ENCODE measurements at places on chromosomes 1 and 21.

DNA sequence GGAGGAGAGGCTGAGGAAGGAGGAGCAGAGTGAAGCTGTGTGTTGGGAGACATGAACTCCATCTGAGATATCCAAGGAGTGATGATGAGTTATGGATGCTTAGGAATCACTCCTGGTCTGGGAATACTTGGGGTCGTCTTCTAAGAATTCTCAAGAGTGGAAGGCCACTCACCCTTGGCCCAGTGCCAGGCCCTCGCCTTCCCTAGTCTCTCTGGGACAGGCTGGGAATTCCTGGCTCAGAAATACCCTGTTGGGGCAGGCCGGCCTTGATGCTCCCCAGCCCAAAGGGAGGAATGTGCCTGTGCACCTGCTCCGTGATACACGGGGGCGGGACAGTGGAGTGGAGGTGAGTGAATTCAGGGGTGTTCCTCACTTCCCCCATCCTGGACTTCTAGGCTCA, 12.6 kb upstream of the LMNA start:
- DNase-seq, result no peak

DNA sequence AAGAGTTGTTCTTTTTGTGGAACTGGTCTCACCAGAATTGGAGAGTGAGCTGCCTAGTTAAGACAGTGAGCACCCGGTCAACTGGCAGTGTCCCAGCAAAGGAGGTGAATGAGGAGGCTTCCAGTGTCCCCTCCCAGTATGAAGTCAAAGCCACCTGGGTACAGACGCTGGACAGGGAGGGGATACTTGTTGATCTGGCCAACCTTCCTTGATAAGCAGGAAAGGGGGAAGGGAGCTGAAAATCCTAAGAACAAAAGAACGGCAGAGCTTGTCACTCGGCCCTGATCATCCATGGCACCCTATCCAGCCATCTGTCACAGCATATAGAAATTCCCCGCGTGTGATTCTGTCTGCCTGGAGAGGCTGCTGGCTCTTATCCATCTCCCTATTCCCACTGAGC, 91.5 kb downstream of the SSBP3 start:
- DNase-seq, result no peak

GRCh38 chr1:64934878-64935275, 31.5 kb downstream of the JAK1 start:
- DNase-seq, result no peak

- DNase-seq, result peak; percentile 4
These were observed 100.0 kb upstream of the SERTAD4 start for GRCh38 chr1:210132582-210132981.

DNA sequence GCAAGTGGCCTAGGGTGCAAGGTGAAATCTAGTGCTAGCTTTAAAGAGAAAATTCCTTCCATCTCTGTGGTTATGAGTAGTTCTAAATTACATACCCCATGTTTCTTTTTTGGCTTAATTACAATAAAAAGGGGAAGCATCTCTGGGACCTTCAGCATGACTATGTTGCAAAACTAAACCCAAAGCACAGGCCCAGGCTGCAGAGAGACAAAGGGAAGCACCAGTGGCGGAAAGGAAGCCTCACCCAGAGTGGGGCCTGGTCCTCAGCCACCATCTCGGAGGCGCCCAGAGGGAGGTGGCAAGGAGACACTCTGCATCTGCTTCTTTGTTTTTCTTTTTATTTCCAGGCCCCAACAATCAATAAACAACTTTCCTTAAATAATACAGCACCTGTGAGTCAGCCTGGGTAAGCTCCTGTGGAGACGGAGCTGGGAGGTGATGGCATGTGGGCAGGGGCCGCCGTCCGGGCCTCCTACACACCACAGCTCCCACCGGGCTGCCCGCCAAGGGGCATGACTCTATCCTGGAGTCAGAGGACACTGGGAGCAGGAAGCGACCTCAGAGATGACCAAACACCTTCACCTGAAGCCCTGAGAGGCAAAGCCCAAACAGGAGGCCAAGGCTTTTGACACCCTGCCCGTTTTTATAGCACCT, 21.7 kb downstream of the ITPKB start:
- peak; percentile 63 for DNase-seq

GRCh38 chr1:68269637-68270430, 37.5 kb upstream of the WLS start:
- DNase-seq, result peak; percentile 74

DNA sequence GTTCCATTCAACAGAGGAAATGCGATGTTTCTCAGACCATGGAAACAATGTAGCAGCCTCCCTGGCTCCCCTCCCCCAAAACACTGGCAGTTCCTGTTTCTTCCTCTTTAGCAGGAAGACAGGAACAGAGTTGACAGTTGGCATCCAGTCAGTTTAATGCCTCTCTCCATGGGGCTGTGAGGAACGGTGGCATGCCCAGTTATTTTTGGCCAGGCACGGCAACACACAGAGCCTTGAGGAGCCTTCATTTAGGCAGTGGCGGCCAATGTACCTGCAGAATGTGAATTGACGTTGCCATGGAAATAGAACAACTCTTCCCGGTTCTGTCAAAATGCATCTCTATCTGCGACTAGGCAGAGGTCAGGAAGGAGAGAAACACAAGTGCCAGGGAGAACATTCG, 330.6 kb downstream of the DSCAM start:
- no peak for DNase-seq

DNA sequence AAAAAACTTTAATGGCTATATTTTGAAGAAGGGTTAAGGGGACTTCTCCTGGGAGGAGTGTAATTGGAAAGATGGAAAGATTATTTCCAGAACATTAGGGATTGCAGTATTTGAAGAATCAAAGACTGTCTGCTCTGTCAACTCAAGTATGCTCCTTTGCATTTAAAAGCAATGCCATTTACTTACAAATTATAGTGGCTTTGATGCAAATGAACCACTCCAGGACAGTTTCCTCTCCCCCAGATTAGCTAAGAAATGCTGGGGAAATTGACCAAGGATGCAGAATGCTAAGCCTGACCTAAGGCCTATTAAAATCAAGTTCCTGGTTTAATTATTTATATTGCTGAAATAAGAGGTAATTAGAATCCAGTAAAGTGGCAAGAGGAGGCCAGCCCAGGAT, 110.5 kb upstream of the CAMK1G start:
- no peak for DNase-seq

- DNase-seq, result no peak
These were observed 82.1 kb downstream of the TTC3 start for GRCh38 chr21:37155186-37155585.

- peak; percentile 3 for DNase-seq
These were observed 960 bp downstream of the RCAN1 start for GRCh38 chr21:34613679-34614627.

DNA sequence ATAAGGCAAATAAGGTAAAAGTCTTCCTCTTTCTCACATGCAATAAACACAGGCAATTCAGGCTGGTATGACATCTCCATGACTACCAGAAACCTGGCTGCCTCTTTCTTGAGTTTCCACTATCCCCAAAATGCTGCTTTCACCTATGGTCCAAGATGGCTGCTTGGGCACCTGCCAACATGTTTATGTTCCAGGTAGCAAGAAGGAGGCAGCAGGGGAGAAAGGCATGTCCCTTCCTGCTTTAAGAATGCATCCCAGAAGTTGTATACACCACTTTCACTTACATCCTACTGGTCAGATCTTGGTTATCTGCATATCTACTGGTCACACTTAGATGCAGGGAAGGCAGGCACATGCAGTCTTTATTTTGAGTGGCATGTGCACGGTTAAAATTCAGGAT, 19.4 kb upstream of the ACOT11 start:
- no peak for DNase-seq

GRCh38 chr1:48492392-48492791, 20.4 kb upstream of the SPATA6 start:
- no peak for DNase-seq

DNA sequence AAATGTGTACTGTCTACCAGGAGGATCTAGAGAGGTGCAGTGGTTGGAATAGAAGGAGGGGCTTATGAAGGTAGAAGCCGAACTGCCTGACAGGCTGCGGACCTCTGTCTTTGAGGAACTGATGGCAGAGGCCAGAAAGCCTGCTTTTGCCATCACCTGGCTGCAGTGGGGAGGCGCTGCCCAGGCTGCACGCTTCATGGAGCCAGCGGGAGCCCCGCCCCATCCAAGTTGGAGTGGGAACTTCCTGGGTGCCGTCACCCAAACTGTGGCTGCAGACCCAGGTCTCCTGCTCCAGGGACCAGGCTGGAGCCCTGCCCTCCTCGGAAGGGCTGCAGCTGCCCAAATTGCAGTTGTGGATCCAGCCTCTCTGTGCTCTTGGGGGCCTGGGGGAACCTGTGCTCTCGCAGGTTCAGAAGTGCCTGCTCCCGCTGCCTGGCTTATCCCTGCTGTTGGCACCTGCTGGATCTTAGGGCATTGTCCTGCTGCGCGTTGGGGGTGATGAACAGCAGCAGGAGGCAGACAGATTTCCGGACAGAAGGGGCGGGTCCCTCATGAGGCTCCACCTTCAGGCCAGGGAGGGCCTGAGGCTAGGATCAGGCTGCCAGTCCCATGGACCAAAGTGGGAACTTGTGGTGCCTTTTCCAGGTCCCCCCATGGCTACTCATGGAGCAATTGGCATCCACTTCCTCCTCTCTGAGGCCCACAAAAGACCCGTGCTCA, 118.0 kb upstream of the PLPPR4 start:
- no peak for DNase-seq

DNA sequence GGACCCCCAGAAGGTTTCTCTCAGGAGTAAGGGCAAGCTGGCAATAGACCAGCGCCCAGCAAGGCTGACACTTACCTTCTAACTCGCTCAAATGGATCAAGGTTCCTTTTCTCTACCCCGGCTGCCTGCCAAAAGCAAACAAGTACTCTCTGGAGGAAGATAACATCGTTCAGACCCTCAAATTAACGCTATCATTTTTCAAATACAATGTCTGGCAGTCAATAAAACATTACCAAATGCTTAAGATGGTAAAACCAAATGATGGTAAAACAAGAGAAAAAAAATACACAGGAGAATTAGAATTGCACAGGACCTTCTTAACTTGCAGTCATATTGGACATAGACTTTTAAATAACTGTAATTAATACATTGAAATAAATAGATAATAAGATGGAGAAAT, 148.1 kb downstream of the SPATA46 start:
- DNase-seq, result no peak

DNA sequence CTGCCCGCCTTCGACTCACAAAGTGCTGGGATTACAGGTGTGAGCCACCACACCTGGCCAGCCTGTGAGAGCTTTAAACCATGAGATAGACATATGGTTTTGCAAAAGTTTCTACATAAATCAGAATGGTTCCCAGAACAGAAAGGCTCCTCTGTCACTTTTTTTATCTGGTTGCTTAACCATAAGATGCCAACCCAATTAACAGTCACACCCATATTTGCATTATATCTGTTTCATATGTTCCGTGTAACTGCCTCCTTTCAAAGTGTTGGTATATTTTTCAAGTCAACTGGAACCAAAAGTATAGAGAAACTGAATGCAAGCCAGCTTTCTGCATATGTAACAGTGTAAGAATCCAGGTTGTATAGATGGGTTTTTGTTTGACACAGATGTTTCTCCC, 23.7 kb upstream of the RCC1 start:
- no peak for DNase-seq

- no peak for DNase-seq
These were observed 18.0 kb upstream of the YTHDF2 start for GRCh38 chr1:28718586-28719331.

GRCh38 chr1:3518256-3518655, 63.8 kb downstream of the ARHGEF16 start:
- no peak for DNase-seq

DNA sequence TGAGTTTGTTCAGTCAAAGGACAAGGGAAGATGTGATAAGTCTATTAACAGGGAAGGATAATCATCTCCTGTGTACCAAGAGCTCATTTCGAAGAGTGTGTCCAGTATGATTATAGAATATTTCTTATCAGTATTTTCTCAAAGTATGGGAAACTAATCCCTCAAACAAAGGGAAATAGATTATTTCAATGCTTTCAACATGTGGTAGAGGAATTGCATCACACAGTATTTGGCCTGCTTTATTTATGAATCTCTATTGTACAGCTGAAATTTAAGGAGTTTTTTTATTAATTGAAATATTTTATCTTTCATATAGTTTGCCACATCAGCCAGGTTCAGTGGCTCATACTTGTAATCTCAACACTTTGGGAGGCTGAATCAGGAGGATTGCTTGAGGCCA, 151.0 kb downstream of the CLEC20A start:
- no peak for DNase-seq

DNA sequence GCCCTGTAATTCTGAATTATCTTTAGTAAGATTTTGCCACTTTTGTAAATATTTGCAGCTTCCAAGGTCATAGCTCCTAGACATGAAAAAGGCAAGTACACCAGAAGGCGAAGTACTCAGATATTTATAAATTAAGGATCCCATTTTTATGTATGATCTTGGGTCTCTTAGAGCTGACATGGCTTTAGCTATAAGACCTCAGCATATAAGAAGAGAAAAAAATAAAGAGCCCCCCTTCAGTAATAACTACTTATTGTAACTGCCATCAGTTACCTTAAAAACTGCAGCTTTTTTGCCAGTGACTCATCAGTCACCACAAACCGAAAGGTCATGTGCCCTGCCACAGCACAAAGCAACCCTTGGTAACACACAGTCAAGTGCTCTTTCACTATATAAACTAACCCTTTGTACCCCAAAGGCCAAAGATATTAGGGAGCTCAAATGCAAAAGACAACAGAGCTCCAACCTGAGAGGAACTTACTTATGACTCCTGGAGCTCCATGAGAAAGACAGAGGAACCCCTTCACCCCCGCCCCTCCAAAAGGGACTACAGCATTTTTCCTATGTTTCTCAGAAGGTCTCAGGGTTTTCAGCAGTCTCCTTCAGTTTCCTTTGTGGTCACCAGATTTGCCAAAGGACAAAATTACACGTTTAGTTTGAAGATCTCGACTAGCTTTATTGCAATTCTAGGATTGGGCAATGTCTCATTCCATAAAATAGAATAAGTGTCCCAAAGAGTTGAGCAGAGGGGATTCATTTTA, 219.8 kb upstream of the DUSP10 start:
- DNase-seq, result peak; percentile 26

- no peak for DNase-seq
These were observed 121.2 kb downstream of the LTN1 start for GRCh38 chr21:28871388-28872010.

DNA sequence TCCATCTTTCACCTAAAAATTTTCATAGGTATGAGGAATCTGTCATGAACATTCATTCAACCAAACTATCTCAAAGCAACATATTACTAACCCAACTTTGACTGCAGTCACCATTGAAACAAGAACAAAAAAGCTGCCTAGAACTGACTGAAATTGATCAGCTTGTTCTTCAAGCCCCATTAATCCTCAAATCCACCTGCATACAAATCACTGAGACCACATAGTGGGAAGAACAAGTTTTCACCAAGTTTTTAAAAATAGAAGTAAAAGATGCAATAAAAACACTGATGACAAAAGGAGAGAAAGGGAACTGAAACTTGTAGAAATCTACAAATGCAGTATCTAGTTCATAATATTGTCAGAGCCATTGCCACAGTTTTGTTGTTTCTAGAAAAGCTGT, 6.1 kb downstream of the SORT1 start:
- DNase-seq, result no peak

DNA sequence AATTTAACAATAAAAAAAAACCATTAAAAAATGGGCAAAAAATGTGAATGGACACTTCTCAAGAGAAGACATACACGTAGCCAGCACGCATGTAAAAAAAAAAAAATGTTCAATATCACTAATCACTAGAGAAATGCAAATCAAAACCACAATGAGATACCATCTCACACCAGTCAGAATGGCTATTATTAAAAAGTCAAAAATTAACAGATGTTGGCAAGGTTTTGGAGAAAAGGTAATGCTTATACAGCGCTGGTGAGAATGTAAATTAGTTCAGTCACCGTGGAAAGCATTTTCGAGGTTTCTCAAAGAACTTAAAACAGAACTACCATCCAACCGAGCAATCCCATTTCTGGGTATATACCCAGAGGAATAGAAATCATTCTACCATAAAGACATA, 1091.5 kb upstream of the B3GALT2 start:
- no peak for DNase-seq

GRCh38 chr1:85274969-85275453, 1.4 kb downstream of the BCL10 start:
- DNase-seq, result peak; percentile 60

Data from kidney glomerular epithelial cell (primary cell).